ENCODE measurements at places on chromosomes 12 and 14.
A peak's percentile ranks its signal among the peaks of the same experiment; 100 is the strongest.

DNA sequence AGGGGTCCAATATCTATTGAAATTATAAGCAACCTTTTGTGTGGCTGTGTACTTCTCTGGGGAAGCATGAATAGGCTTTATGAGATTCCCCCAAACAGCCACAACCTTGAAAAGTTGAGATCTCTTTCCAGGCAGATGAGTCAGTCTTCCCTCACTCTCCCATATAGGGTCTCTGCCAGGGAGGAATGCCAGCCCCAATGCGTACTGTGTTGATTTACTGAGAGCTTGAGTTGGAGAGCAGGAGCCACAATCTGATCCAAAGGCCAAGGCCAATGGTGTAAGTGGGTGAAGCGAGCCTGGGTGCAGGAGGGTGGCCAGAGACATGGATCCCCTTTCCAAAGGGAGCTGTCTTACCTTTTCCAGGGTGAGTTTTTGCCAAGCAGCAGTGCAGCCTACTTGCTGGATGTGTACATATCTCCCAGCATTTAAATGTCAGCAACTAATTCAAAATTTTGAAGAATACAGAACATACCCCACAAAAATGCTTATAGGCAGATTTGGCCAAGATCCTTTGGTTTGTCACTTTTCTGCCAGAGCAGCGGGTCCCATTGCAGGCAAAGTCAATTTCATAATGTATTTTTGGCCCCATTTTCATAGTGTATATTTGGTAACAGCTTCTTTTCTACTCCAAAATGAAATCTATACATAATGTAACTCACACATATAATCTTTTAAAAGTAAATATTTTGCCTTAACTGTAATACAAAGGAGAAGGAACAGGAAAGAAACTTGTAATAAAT is 88.2 kb downstream of the TBC1D30 start:
- no peak for DNase-seq

DNA sequence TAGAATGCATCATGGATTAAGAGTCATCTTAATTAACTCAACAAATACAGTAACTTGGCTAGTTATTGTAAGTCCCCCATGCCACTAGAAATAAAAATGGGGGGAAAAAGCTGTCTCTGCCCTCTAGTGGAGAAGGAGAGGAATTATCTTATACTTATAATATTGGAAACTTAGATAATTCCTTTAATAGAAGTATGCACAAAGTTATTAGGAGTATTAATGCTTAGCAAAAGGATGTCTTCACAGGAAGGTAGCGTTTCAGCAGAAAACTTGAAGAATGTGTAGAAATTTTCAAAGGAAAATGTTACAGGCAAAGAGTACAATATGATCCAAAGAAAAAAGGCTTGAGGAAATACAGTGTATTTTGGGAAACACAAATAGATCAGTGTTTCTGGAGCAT is 19.8 kb downstream of the OR5AU1 start:
- DNase-seq = peak; percentile 36

DNA sequence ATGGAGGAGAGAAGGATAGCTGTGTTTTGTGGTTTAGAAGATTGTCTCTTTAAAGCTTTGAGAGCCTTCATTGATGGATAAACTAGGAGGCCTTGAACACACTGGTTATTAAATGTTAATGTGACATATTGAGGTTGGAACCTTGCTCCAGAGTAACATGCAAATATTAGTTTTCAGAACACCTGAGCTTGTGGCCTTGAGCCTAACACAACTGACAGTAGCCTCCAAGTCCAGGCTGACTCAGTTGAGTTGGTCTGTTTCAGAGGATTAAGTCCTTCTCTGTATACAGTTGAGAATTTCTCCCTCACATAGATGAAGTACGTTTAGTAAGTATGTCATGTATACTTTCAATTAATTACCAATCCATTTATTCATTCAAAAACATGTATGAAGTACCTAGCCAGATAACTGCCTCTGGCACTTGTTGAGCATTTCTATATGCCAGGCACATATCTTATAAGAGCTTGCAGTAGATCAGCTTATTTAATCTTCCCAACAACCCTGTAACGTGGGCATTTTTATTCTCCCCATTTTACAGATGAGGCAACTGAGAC is 63.5 kb downstream of the ELK3 start:
- DNase-seq = no peak

DNA sequence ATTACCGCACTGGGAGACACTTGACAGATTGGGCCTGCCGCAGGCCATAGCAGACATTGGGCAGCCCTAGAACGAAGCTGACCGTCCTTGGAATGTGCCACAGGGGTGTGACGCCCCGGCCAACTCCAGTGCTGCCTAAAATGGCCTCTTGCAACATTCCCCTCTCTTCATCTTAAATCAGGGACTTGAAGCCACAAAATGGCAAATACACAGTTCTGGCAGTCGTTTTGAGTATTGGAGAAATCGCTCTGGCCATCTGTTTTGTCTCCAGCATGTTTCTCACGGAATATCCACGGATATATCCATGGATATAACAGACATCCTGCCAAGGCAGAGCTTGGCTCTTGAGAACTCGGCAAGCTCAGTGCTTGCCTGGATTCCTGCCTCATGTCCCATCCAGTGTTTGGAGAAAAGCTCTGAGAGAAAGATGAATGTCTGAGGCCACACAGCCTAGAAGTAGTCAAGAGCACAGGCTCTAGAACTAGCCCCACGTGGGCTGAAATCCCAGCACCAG is 158.4 kb downstream of the CHST11 start:
- peak; percentile 17 for DNase-seq

GRCh38 chr12:116552773-116553373 is 6.3 kb upstream of the MAP1LC3B2 start:
- no peak for DNase-seq

- DNase-seq = no peak
These were observed 367.4 kb downstream of the MED13L start for GRCh38 chr12:115910057-115910456.

Measured in GM23338 (cell line).